Heart left ventricle (tissue), 16 donors: ENCODE measurements at places on chromosomes 16 and 17. TPM values are rescaled to one million over a fixed set of nuclear protein-coding genes. Genes with fewer than 3 reads are reported as not detected.
A peak's percentile ranks its signal among the peaks of the same experiment; 100 is the strongest.

- no peak for DNase-seq
Observed at GRCh38 chr17:69655902-69656301, 241.4 kb downstream of the MAP2K6 start.

DNA sequence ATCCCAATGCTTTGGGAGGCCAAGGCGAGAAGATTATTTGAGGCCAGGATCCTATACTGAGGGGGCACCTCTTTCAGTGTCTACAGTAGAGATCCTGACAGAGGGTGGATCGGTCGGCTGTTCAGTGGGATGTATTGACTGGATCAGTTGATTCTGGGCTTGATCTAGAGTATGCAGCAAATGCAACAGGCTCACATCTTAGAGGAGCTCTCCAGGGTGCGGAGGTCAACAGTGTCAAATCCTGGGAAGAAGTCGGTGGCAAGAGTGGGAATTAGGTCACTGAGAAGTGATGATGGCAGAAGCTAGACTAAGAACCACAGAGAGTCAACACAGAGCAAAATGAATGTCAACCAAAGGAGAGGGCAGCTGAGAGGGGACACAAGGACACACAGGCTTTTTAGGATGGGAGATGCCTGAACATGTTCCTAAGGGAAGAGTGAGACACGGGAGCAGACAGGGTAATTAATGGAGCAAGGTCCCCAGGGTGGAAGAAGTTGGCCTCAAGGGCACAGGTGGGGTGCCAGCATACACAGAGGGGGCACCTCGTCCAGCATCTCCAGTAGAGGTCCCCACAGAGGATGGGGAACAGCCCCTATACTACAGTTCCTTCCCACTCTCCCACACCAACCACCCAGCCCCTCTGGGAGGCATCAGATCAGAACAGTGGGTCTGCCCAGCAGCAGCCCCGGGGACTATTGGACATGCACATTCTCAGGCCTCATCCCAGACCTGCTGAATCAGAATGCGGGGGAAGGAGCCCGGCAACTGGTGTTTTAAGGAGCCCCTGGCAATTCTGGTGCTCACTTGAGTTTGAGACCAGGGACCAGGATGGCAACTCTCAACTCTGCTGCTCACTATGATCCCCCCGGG is 10.0 kb upstream of the CYTH1 start:
- peak; percentile 22 for DNase-seq

DNA sequence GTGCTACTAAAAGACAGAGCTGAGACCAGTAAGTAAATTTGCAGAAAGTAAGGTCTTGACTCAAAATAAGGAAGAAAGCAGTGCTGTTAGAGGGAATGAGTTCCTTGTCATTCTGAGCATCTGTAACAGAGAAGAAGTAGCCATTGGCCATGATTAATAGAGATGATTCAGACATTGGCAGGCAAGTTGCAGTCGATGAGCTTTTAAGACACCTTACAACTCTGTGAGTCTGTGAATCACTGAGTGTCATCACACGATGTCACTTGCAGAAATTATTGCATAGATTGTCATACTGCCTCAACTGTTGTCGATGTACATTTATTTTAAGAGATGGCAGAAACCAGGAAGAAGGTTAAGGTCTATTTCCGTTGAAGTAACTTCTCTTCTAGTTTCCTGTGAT is 201.1 kb upstream of the CDH13 start:
- DNase-seq = no peak

PRSS8 gene
- not detected for total RNA-seq

CDH5 gene
- 39.6 TPM for total RNA-seq
